Activated CD4-positive, alpha-beta T cell treated with anti-CD3 and anti-CD28 coated beads for 1 hour (primary cell): ENCODE measurements at places on chromosomes 3 and 15.

DNA sequence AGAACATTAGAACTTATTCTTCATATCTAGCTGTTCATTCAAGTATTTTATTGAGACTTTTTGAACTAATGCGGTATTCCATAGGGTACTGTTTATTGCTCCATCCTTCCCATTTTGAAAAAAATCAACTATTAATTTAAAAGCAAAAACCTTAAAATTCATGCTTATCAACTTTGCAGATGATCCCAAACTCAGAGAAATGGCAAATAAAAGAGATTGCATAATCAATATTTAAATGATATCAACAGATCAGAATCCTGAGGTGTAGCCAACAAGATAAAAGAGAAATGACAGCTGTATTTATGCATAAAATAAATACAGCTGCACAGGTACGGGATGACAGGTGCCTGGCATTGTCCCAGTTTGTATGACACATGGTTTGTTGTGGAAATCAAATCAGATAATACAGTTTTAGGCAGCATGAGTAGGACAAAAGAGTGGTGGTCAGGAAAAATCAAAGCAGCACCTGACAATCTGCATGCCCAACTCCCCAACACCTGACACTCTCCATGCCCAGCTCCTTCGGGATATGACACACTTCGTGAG is 42.4 kb upstream of the CMTM8 start:
- no peak for DNase-seq

DNA sequence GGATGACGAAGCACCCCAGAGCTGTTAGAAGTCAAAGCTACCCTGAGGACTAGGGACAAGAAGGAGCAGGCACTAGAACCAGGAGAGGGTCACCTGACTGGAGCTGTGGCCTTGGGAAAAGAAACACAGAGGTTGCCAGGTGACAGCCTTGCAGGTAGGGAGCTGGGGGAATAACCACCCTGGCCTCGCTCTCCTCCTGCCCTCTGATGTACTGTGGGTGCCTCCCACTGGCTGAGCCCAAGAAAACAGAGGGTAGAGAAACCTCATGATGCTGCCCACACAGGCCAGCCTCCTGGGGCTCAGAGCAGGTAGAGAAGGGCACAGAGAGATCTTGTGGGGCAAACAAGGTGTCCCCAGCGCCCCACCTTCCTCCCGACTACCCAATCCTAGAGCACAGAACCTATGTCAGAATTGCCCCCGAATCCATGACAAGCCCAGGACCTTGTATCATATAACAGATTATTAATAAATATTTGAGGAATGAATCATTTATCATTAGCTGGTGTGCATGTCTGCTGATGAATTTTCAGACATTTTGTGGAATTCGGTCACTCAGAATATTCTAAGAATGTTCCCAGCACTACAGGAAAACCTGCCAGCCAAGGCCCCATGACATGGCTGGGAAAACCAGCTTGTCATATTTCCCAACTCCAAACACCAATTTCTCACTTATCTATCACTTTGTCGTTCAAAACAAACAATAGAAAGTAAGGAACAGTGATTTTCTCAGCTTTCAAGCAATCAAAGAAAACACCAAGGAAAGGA is 59.8 kb upstream of the MEX3B start:
- no peak for DNase-seq

- DNase-seq: no peak
Measured at GRCh38 chr3:146542179-146542578, 2.2 kb downstream of the PLSCR1 start.

- DNase-seq: no peak
Measured at GRCh38 chr15:90009301-90010022, 8.3 kb downstream of the ZNF710 start.

DNA sequence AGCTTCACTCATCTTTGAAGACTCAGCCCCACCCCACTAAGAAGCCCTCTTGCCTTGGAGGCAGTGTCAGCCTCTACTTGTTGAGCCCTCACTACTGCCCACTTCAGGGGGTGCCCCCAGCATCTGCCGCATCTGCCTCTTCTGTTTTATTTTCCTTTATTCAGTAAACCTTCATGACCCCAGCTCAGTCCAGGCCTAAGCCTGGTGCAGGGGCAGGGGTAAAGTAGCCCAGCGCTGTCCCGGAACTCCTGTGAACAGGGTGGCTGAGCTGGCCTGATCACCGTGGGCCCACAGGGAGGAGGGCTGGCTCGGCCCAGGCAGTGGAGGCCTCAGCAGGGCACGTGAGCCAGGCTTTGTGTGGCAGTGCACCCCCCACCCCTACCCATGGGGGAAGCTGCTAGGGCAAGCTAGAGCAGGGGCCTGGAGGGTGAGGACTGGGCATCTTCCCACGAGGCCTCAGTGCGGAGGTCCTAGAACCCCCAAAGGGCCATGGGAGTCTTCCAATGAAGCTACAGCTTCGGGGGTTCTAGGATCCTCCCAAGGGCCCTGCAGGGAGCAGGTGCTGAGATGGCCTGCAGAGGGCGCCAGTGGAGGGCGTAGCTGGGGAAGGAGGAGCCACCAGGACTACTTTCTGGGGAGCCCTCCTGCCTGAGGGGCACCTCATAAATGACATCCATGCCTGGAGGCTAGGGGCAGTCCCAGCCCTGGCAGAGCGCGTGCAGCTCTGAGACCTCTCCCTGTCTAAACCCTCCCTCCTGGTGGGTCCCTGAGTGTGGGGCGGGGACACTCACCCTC is 36.0 kb downstream of the TSPAN3 start:
- no peak for DNase-seq

DNA sequence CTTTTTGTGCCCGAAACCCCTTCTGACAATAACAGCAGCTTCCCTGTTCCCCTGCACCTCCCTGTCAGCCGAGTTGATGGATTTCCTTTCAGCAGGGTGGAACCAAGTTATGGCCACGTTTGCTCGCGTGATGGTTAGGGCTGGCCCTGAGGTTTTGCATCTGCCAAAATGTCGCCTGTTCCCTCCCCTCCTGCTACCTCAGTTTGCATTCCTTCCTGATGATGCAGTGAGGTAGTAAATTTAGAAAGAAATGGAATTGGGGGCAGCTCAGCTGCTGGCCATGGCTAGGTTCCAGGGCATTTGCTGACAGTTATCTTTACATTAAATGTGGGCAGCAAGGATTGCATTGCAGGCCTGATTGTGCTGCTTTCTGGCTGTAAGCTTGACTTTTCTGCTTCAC is 13.2 kb downstream of the LIMD1 start:
- DNase-seq: no peak

- DNase-seq: no peak
Measured at GRCh38 chr3:127351775-127352350, 64.0 kb upstream of the PRR20G start.
